ENCODE measurements at places on chromosomes 16 and 17.

GRCh38 chr16:89166696-89167424 lies 4.7 kb upstream of the CDH15 start:
- DNase-seq = no peak

- DNase-seq = no peak
Observed at GRCh38 chr17:51079049-51079448, 41.6 kb downstream of the SPAG9 start.

DNA sequence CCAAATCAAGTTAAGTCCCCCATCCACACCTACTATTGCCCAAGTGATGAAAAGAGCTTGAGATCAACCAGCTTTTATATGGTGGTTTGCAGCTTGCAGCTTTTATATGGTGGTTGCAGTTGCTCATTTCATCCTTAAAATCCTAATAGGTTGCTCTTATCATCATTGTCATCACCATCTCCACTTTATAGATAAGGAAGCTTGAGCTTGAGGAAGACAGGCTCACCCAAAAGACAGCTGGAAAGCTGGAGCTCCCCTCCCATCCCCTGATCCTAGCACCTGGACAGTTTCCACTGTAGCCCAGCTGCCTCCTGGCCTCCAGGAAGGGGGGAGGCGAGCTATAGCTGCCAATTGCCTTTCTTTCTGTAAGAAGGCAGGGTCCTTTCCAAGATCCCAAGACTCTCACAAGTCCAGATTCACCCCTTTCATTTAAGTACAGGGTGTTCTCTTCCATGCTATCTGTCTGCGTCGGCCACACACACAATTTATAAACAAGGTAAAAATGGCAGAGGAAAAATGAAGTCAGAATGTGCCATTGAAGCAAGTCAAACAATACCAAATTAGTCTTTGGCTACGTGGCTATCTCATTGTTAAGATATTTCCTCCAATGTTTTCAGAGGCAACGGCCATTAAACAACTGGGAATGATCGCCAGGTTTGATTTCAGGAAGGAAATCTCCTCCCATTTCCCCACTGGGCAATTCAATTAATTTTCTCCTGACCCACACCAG lies 63.3 kb downstream of the PECAM1 start:
- no peak for DNase-seq

DNA sequence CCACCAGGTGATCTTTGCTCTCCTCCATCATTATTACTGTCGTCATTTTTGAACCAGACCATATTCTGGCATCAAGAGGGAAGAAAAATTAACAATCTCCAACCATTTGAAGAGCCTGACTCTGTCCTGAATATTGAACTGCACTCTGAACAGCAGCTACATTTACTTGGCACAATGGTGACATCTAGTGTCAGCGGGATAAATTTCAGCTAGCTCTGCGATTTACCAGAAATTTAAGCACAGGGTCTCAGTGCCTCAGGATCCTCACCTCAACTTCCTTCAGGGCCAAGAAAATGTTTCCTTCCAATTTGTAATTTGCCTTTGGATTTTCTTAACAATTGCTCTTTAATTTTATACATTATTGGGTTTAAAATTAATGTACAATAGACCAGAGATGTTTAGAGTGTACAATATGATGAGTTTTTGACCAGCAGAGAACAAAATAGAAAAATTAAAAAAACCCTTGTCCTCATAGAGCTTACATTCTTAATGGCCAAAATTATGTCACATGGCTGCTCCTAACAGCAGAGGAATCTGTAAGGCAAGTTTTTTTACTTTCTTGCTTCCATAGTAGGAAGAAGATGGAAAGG lies 10.7 kb upstream of the ZNF19 start:
- no peak for DNase-seq

DNA sequence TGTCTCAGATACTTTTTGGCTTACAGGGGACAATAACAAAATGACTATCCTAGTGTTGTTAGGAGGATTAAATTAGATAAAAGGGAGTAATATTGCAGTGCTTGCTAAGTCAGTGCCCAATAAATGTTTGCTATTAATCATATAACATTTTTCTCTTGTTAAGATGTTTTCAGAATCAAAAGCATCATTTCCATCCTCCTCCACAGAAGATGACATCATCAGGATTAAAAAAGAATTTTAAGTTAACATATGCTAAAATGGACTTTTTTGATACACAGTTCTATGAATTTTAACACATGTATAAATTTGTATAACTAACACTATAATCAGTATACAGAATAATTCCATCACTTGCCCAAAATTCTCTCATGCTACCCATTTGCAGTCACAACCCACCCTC lies 492.6 kb downstream of the GRIN2A start:
- no peak for DNase-seq

- no peak for DNase-seq
Observed at GRCh38 chr16:57166451-57166850, 19.4 kb downstream of the PSME3IP1 start.

DNA sequence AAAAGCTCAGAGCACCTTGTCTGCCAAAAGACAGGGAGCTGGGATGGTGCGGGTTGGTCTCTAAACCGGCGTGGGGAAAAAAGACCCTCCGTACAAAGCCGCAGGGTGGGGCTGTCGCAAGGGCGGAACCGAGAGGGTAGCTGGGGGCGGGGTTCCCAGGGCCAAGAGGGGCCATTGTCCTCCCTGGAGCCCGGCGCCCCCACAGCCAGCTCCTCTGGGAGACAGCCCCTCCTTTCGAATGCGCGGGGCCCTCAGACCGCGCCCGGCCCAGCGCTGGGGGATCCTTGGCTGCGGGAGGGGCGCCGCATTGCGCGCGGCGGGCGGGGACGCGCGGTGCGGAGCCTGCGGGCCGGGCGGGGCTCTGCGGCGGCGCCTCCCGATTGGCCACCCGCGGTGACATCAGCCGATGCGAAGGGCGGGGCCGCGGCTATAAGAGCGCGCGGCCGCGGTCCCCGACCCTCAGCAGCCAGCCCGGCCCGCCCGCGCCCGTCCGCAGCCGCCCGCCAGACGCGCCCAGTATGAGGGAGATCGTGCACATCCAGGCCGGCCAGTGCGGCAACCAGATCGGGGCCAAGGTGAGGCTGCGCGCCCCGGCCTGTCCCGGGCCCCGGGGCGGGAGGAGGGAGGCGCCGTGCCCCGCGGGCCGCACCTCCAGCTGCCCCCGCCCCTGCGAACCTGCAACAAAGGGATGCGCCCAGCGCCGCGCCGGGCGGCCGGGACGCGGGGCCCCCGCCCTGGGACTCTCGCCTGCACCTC lies at the start of gene TUBB3:
TUBB3 (plus strand) TSS at position 459 of the 756 bp plus-strand sequence; CDS start at position 519, 60 bp downstream.
- DNase-seq = no peak

- no peak for DNase-seq
Observed at GRCh38 chr16:20727181-20727580, 14.4 kb downstream of the THUMPD1 start.

DNA sequence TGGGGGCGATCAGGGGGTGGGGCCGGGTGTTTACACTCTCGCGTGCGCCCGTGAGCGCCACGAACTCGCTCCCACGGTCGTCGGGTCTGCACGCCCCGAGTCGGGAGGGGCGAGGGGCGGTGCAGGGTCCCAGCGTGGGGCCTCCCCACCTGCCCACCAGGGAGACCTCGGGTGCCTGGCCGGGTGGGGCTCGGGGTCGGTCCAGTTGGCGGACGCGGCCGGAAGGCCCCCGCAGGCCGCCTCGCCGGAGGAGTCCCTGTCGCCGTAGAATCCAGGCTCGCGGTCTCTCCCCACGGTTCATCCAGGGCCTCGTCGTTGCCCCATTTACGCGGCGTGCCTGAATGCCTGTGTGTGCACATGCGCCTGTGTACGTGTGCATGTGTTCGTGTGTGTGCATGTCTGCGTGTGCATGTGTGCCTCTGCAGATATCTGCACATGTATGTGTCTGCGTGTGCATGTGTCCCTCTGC lies 510 bp upstream of the RAB40B start:
- DNase-seq = no peak

GRCh38 chr17:4433515-4434031 lies at the start of gene SPNS3:
TSS of gene SPNS3 (plus strand) at chr17:4433940. CDS start at chr17:4433968, 28 bp downstream.
- DNase-seq = no peak

- DNase-seq = no peak
Observed at GRCh38 chr16:69077251-69077650, 28.2 kb upstream of the HAS3 start.

- no peak for DNase-seq
Observed at GRCh38 chr17:71402661-71403141, 718.1 kb upstream of the SOX9 start.

DNA sequence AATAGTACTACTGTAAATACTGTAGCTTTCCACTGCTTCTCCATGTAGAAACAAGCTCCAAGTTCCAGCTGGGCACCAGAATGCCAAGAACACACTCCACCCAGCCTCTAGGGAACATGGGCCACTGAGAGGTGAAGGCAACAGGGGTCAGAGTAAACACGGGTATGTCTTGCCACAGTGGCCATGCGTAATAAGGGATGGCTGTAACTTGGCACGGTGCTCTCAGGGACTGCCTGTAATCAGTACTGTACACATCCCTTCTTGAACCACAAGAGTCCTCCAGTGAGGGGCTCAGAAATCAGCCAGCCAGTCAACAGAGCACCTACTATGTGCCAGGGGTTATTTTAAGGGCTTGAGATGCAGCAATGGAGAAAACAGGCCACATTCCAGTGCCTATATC lies 10.8 kb downstream of the LRRC59 start:
- no peak for DNase-seq
